ENCODE measurements at places on chromosomes 6 and 20.

- H3K36me3 ChIP-seq = no peaks in the 10 kb centered on the region
- no peaks in the 10 kb centered on the region for H3K27me3 ChIP-seq
- no peak overlapping the region for H3K4me3 ChIP-seq
- no peak overlapping the region for H3K27ac ChIP-seq
Measured at GRCh38 chr6:25253351-25253750, 25.8 kb upstream of the CARMIL1 start.

GRCh38 chr6:31592396-31592771 is 422 bp downstream of the NCR3 start:
- no peaks in the 10 kb centered on the region for H3K36me3 ChIP-seq
- no peak for DNase-seq
- no peaks in the 10 kb centered on the region for H3K4me1 ChIP-seq
- no peak overlapping the region for H3K27ac ChIP-seq
- no peak overlapping the region for H3K4me3 ChIP-seq

GRCh38 chr6:107179004-107179403 is 63.7 kb upstream of the BEND3 start:
- H3K4me3 ChIP-seq = no peak overlapping the region
- no peak for DNase-seq
- H3K4me1 ChIP-seq = no peaks in the 10 kb centered on the region
- H3K27ac ChIP-seq = no peak overlapping the region
- H3K36me3 ChIP-seq = no peaks in the 10 kb centered on the region

GRCh38 chr20:10719740-10720385 is 46.1 kb upstream of the JAG1 start:
- no peak for DNase-seq
- no peak overlapping the region for H3K27ac ChIP-seq
- no peak overlapping the region for H3K4me3 ChIP-seq
- no peaks in the 10 kb centered on the region for H3K36me3 ChIP-seq
- H3K27me3 ChIP-seq = no peaks in the 10 kb centered on the region

DNA sequence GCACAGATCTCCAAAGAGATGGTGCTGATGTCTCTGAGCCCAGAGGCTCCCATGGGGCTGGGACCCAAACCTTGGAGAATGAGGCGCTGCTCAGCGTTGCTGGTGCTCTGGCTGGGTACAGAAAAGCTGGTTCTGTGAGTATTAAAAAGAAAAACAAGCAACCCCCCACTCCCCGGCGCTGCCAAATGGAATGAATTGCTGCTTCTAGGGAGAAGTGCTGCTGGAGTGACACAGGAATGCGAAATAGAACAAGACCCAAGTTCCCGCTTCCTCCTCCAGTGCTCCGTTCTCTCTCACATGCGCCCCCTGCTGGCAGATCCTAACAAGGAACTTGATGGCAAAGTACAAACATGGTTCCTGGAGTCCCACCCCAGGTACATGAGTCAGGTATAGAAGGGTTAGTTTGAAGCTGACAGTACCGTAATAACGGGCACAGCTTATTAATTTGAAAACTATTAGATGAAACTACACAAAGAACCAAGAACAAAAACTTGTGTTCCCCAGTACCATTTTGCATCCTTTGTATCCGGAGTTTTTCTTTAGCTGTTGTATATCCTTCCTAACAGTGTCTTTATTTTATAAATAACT is 2.1 kb upstream of the DDX27 start:
- peaks cover 12% of the 10 kb centered on the region for H3K4me1 ChIP-seq
- H3K27me3 ChIP-seq = no peaks in the 10 kb centered on the region
- no peak overlapping the region for H3K4me3 ChIP-seq

GRCh38 chr6:121549736-121550135 is 114.3 kb downstream of the GJA1 start:
- DNase-seq = no peak
- H3K27me3 ChIP-seq = no peaks in the 10 kb centered on the region
- H3K4me1 ChIP-seq = peaks cover 13% of the 10 kb centered on the region
- H3K36me3 ChIP-seq = no peaks in the 10 kb centered on the region
- H3K27ac ChIP-seq = no peak overlapping the region
- H3K4me3 ChIP-seq = no peak overlapping the region

DNA sequence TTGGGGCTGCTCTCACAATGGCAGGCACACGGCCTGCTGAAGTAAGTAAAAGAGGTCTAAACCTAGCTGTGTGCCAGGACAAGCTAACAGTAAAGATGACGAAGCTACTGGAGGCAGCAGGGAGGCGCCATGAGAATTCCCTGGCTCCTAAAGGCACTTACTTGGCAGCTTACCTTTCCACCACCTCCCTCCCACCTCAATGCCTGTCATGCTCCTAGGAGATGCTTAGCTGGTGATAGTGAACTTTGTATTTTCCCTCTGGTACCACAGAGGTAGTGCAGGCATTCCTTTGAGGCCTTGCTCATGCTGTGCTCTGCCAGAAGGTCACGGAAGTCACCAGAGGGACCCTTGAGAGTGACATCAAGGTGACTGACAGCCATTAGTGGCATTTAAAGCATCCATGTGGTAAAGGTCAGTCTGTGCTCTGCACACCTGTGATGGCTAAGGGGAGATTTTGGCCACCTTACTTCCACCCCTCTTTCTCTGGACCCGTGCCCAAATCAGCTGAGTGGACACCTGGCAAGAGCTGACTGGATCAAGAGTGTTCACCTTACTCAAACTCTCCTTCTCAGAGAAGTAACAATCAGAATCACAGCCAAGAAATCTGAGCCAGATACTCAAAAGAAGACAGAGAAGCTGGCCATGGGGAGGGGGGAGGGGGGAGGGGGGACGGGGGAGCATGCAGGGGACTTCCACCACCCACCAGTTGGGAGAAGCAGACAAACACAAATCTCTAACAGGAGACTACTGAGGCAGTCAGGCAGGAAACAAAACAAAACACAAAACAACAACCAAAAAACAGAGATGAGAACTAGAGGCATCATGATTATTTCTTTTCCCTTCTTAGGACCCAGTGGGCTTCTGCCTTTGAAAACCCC is 2.9 kb downstream of the FKBP1A start:
- no peak overlapping the region for H3K27ac ChIP-seq
- no peaks in the 10 kb centered on the region for H3K27me3 ChIP-seq
- peak overlapping the region; percentile 97 for H3K4me3 ChIP-seq
- peaks cover 4% of the 10 kb centered on the region for H3K36me3 ChIP-seq
- H3K4me1 ChIP-seq = peaks cover 48% of the 10 kb centered on the region

GRCh38 chr6:11869672-11870340 is 91.2 kb upstream of the ADTRP start:
- peak; percentile 34 for DNase-seq
- H3K27me3 ChIP-seq = no peaks in the 10 kb centered on the region
- 0 out of 2 replicates have a peak, but pooled peaks cover 9% of the 10 kb centered on the region for H3K4me1 ChIP-seq
- H3K36me3 ChIP-seq = no peaks in the 10 kb centered on the region
- no peak overlapping the region for H3K4me3 ChIP-seq
- H3K27ac ChIP-seq = no peak overlapping the region

GRCh38 chr6:52161689-52162438 is 24.3 kb upstream of the IL17A start:
- H3K4me3 ChIP-seq = no peak overlapping the region
- no peaks in the 10 kb centered on the region for H3K27me3 ChIP-seq

DNA sequence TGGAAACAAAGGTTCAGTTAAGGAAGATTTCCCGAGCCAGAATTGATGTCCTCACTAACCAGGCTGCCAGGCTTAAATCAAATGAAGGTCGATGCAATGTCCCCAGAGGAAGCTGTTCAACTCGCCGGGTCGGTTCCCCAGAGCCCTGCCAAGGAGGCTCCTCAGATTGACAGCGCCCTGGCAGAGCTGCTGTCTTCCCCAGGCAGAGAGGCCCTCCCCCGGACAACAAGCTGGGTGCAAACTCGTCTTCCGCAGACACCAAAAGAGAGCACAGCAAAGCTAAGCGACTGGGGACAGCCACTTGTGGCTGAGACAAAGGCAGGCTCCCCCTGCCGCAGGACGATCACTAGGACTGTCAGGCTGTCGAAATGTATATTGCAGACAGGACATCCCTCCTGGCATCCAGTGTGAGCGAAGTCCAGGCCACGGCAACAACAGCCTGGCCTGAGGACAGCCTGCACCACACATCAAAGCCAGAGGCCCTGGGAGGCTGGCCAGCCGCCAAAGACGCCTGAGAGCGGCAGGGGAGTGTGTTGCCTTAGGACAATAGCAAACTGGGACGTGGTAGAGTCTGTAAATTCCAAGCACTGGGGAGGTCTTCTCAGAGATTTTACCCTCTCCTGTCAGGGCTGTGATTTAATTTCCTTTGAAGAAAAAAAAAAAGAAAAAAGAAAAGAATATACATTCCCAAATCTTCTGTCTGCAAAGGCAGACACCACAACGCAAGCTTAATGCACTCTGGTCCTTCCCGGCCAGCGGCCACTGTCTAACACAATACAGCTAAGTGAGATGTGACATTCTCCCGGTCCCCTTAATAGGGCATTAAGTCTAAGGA is 99.1 kb downstream of the HIVEP2 start:
- H3K36me3 ChIP-seq = no peaks in the 10 kb centered on the region
- peak; percentile 86 for DNase-seq
- H3K4me3 ChIP-seq = peak overlapping the region; percentile 51
- peak overlapping the region; percentile 89 for H3K27ac ChIP-seq
- peaks cover 84% of the 10 kb centered on the region for H3K4me1 ChIP-seq
- no peaks in the 10 kb centered on the region for H3K27me3 ChIP-seq

- no peaks in the 10 kb centered on the region for H3K27me3 ChIP-seq
- peaks cover 44% of the 10 kb centered on the region for H3K4me1 ChIP-seq
- peak overlapping the region; percentile 58 for H3K4me3 ChIP-seq
- H3K27ac ChIP-seq = peak overlapping the region; percentile 35
- peak; percentile 53 for DNase-seq
Measured at GRCh38 chr20:62368976-62369814, 2.1 kb upstream of the LAMA5 start.

GRCh38 chr6:141667580-141668309 is 465.0 kb upstream of the GJE1 start:
- no peaks in the 10 kb centered on the region for H3K27me3 ChIP-seq
- H3K27ac ChIP-seq = no peak overlapping the region
- no peaks in the 10 kb centered on the region for H3K4me1 ChIP-seq
- no peaks in the 10 kb centered on the region for H3K36me3 ChIP-seq

DNA sequence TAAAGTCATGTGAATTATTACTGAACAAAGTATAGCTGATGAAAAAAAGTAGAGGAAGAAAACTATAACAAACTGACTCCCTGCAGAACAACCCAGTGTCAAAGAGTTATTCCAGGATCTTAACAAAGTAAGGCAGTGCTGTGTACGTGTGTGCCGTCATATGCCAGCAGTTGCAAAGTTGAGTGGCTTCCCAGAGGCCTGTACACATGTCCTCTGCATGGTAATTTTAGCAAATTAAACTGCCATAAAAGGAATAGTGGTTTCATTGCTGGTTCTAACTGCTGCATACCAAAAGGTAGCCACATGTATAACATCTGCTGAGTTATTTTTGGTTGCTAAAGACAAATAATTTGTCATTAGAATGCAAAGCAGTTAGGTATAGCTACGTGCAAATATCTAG is 44.8 kb downstream of the RIPOR2 start:
- no peak overlapping the region for H3K4me3 ChIP-seq
- no peaks in the 10 kb centered on the region for H3K36me3 ChIP-seq
- no peak for DNase-seq
- no peak overlapping the region for H3K27ac ChIP-seq

DNA sequence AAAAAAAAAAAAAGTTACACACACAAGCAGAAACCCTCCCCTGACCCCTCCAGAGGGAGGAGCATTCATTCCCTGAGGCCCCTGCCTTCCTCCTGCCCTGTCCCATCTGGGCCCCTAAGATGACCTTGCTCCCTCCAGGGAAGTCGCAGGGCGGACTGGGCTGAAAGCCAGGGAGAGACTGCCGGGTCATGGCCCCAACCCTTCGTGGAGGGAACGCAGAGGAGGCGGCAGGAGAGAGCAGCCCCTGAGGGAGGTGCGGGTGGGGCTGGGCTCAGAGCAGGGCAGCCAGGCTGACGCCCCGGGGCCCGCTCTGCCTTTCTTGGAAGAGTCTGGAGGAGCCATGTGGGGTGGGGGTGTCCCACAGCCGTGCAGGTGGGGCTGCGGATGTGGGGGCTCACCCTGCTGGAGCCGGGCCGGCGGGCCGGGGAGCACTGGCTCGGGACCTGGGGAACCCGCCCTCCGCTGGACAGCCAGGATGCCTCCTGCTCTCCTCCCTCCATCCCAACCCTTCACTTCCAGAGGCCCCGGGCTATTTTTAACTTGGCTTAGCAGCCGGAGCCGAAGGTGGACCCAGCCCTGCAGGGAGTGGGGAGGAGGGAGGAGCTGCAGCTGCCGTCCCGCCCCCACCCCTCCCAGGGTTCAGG is 15.0 kb upstream of the ABHD16B start:
- peaks cover 31% of the 10 kb centered on the region for H3K4me1 ChIP-seq
- H3K27ac ChIP-seq = no peak overlapping the region
- no peak overlapping the region for H3K4me3 ChIP-seq
- DNase-seq = no peak
- H3K27me3 ChIP-seq = peaks cover 5% of the 10 kb centered on the region

- H3K36me3 ChIP-seq = no peaks in the 10 kb centered on the region
- H3K4me3 ChIP-seq = peak overlapping the region; percentile 51
- no peaks in the 10 kb centered on the region for H3K27me3 ChIP-seq
- H3K4me1 ChIP-seq = peaks cover 46% of the 10 kb centered on the region
- peak; percentile 94 for DNase-seq
Measured at GRCh38 chr6:158910484-158911440, 89.2 kb downstream of the RSPH3 start.

- no peaks in the 10 kb centered on the region for H3K4me1 ChIP-seq
- no peak overlapping the region for H3K4me3 ChIP-seq
- H3K27ac ChIP-seq = no peak overlapping the region
- no peaks in the 10 kb centered on the region for H3K36me3 ChIP-seq
Measured at GRCh38 chr20:5913166-5913565, 37.2 kb downstream of the TRMT6 start.

GRCh38 chr6:7316658-7317533 is 3.9 kb upstream of the SSR1 start:
- H3K27me3 ChIP-seq = no peaks in the 10 kb centered on the region
- DNase-seq = no peak
- no peak overlapping the region for H3K27ac ChIP-seq
- no peak overlapping the region for H3K4me3 ChIP-seq
- H3K4me1 ChIP-seq = peaks cover 12% of the 10 kb centered on the region
- no peaks in the 10 kb centered on the region for H3K36me3 ChIP-seq

DNA sequence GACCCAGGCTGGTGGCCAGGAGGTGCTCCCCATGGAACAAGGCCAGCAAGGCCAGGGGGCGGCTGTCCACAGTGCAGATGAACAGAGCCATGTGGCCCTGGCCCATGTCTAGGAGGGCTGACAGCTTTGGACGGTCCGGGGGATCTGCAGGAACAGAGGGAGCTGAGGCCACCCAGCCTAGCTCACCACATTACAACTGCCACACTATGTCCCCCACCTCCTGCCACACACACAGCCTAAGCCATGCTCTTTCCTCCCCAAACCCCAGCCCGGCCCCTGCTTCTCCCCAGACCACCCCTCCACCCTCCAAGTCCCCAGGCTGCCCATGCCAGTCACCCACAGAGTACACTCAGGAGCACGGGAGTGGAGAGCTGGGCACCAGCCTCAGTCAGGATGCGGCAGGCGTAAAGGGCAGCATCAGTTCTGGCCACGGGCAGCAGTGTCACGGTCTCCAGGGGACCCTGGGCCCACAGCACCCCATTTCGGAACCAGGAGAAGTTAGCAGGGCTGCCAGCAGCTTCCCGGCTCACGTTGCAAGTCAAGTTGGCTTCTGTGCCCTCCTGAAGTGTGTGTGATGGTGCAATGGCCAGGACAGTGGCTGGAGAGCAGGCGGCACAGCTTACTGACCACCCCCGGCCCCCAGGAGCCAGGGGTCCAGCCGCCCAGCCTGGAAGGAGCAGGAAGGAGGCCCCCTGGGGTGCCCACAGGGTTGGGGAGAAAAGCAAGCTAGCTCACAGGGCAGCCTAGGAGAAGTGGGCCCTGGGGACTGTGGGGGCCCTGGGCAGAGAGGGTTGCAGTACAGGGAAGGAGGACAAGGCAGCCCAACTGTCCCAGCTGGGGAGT is 15.2 kb upstream of the ADAM33 start:
- DNase-seq = no peak
- no peaks in the 10 kb centered on the region for H3K36me3 ChIP-seq
- peaks cover 21% of the 10 kb centered on the region for H3K27me3 ChIP-seq
- no peak overlapping the region for H3K4me3 ChIP-seq
- H3K4me1 ChIP-seq = no peaks in the 10 kb centered on the region
- no peak overlapping the region for H3K27ac ChIP-seq
